MM.1S (cell line): ENCODE measurements at places on chromosomes 3 and 15.
A peak's percentile ranks its signal among the peaks of the same experiment; 100 is the strongest.

- no peak for DNase-seq
Measured at GRCh38 chr3:182364323-182364722, 429.0 kb upstream of the ATP11B start.

GRCh38 chr15:47781527-47781926 lies 64.2 kb downstream of the SEMA6D start:
- no peak for DNase-seq

DNA sequence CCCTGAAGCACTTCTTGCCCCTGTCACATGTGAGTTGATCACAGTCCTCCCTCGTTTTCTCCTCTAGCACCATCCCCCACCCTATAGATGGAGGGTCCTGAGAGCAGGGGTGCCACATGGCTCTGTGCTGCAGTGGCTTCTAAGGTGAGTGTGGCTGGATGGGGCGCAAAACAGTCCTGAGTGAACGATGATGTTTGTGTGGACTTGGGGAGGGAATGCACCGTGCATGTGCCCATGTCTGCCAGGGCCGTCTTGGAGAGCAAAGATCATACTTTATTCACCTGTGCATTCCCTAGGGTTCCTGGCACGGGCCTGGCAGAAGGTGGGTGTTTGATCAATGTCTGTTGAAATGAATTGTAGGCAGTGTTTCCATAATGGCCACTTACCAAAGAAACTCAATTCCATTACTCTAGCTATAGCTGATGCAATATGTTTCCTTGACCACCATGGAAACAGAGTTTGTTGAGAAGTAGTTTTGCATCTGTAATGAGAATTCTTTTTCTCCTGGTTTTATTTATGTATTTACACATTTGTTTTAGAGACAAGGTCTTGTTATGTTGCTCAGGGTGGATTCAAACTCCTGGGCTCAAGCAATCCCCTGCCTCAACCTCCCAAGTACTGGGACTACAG lies 58.0 kb downstream of the ABTB1 start:
- DNase-seq = no peak

DNA sequence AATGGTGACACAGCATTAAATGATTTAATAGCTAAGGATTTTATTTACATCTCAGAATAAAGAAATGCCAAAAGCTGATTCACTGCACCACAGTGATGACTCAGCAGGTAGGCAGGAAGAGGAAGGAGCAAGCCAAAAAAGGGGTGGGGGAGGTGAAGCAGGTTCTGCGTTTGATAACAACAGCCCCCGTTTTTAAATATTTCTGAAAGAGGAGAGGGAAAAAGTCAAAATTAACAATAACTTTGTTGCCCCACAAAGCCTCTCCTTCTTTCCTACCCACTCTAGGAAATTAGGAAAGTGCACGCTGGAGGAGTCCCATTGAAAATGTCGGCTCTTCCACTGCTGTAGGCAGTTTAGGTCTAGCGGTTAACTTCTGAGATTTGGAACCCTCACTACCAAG lies 9.9 kb upstream of the CCDC54 start:
- no peak for DNase-seq

GRCh38 chr3:30615615-30616346 lies 9.4 kb downstream of the TGFBR2 start:
- no peak for DNase-seq

DNA sequence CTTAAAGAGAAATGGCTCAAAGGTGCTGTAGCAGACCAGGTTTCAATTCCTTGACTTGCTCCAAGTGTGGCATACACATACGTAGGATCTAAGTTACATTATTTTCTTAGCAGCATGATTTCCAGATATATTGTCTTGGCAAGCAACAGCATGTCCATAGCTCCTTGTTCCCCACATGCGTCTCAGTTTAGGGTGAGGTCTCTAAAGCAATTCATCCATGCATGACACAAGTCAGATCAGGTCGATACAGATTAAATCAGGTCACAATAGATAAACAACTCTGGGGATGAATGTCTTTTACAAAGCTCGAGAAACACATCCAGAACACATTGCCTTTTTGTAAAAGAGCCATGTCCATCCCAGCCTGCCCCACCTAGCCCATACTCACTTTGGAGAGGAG lies 108.9 kb upstream of the ABHD17C start:
- DNase-seq = no peak

- peak; percentile 94 for DNase-seq
Measured at GRCh38 chr3:196274585-196274984, 12.9 kb downstream of the PCYT1A start.

DNA sequence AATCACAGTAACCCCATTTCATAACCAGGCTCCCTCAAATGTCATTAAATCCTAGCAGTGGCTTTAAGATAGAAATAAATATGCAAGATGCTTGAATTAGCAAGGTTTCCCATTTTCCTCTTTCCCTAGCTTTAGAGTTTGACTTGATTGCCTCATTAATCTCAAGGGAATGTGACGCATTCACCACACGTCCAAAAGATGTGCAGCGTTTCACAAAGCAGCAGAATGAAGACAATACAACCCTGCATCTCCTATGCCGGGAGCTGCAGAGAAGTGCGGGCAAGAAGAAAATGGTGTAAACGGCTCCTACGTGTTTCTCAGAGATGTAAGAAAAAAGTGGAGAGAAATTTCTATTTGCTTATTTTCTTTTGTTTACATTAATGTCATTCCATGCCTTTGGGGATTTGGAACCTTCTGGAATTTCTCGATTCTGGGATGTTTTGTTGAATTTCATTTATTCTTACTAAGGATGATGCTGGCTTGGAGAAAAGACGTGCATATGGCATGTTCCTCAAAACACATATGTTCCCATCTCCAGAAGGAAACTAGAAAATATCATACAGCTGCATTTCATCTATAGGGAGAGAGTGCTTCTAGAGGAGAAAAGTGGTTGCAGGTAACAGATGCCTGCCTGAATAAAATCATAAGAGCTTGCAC lies 27.8 kb upstream of the FRMD4B start:
- DNase-seq = no peak

DNA sequence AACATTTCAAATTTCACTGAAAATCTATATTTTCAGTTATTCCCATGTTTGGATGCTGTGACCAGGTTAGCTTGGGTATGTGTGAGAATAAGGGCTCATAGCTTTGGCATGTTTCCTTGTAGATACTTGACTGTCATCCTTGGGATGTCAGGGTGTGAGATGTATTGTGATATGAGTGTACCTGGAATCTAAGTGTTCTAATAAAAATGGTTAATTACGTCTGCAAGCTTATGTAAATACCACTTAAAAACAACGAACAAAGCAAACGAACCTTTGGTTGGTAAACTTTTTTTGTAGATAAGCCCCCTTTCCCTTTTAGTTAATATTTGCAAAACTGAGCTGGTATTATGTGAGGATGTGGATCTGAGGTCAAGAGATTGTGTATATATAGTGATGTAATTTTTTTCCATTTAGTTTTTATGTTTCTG lies 63.5 kb downstream of the FNDC3B start:
- no peak for DNase-seq
